ENCODE measurements at places on chromosomes 5 and 9. TPM values are rescaled to one million over a fixed set of nuclear protein-coding genes. Genes with fewer than 3 reads are reported as not detected.

Gene ENTPD8
- 11.5 TPM for total RNA-seq

DNA sequence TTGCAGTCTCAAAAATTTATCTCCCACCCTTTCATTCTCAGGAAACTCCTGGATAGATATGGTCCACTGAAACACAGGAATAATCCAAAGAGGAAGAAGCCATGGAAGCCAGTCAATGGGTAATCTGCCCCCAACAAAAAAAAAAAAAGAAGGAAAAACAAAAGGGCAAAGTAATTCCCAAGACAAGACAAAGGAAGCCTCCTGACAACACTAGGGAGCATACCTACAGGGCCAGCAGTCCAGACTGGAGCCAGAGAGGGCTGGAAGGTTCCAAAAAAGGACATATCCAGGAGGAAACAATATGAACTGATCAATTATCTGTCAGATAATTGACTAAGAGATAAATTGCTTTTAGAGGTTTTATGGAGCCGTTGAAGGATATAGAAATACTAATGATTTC is 12.9 kb downstream of the FNIP1 start:
- no peak for DNase-seq

Gene IL4
- not detected for total RNA-seq

GRCh38 chr5:157271740-157272271 is 5.9 kb downstream of the CYFIP2 start:
- DNase-seq, result peak; percentile 64

GRCh38 chr9:6811436-6811835 is 53.7 kb downstream of the KDM4C start:
- no peak for DNase-seq

Gene SYK
- 4.8 TPM for total RNA-seq

Data from right lobe of liver (tissue), 6 donors.